Esophagus squamous epithelium (tissue), 5 donors: ENCODE measurements at places on chromosomes 4 and X. TPM values are rescaled to one million over a fixed set of nuclear protein-coding genes. Genes with fewer than 3 reads are reported as not detected.

Gene GC
- total RNA-seq = not detected

DNA sequence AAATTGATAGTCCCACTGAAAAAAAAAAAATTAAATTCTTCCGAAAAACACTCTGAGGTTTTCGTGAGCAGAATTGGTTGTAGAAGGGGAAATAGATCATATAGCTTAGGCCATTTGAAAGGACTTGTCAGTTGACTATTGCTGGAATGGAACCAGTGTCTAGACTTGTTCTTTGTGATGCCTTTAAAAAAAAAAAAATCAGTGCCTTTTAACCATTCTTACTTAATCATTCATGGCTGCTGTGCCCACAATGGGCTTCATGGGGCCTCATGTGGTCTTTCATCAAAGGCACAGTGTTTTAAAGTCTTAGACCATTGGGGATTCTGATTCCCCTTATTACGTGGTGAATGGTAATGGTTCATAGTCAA, 139.3 kb downstream of the AFF1 start:
- H3K27me3 ChIP-seq = no peaks in the 10 kb centered on the region
- H3K4me1 ChIP-seq = peaks cover 20% of the 10 kb centered on the region
- peak overlapping the region; percentile 41 for H3K4me3 ChIP-seq
- peak overlapping the region; percentile 20 for H3K27ac ChIP-seq
- no peaks in the 10 kb centered on the region for H3K36me3 ChIP-seq

DNA sequence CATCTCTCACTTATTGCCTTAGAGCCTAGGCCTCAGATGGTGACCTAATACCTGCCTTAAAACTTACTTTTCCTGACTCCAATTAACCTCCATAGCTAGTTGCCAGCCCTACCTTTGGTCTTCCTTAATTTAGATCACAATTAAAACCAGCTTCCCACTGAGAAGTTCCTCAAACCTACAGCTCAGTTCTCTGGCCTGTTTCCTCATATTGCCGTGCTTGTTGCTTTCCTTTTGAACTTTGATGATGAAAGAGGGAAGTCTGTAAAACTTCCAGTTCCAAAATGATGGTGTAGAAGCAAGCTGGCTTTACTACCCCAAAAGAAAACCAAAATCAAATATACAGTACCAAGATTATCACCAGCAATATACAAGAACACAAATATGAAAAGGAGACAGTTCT, 28.9 kb upstream of the CAMK2D start:
- H3K4me3 ChIP-seq = no peak overlapping the region
- no peaks in the 10 kb centered on the region for H3K36me3 ChIP-seq
- H3K27me3 ChIP-seq = no peaks in the 10 kb centered on the region
- no peaks in the 10 kb centered on the region for H3K4me1 ChIP-seq
- no peak overlapping the region for H3K27ac ChIP-seq

GRCh38 chr4:140372751-140373327, 607 bp upstream of the SCOC start:
- DNase-seq = no peak
- peak overlapping the region; percentile 93 for H3K27ac ChIP-seq
- peaks cover 5% of the 10 kb centered on the region for H3K4me1 ChIP-seq
- H3K27me3 ChIP-seq = no peaks in the 10 kb centered on the region
- peak overlapping the region; percentile 80 for H3K4me3 ChIP-seq

DNA sequence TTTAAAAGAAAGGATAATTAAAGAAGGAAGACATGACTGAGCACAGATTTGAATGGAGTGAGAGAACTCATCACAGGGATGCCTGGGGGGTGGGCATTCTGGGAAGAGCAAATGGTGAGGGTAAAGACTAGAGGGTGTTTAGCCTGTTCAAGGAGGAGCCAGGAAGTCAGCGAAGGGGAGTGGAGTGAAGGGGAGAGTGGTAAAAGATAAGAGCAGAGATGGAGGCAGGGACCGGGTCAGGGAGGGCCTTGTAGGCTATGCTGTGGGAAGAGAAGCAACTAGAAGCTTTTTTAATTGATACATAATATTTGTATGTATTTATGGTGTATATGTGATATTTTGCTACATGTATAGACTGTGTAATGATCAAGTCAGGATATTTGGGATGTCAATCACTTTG, 2.2 kb upstream of the VGLL1 start:
- no peak overlapping the region for H3K27ac ChIP-seq
- H3K27me3 ChIP-seq = no peaks in the 10 kb centered on the region
- DNase-seq = no peak
- H3K36me3 ChIP-seq = no peaks in the 10 kb centered on the region

- no peaks in the 10 kb centered on the region for H3K36me3 ChIP-seq
- H3K27ac ChIP-seq = no peak overlapping the region
- DNase-seq = no peak
- no peaks in the 10 kb centered on the region for H3K27me3 ChIP-seq
- no peak overlapping the region for H3K4me3 ChIP-seq
- no peaks in the 10 kb centered on the region for H3K4me1 ChIP-seq
These were observed 13.9 kb upstream of the OCIAD1 start for GRCh38 chr4:48816971-48817370.

DNA sequence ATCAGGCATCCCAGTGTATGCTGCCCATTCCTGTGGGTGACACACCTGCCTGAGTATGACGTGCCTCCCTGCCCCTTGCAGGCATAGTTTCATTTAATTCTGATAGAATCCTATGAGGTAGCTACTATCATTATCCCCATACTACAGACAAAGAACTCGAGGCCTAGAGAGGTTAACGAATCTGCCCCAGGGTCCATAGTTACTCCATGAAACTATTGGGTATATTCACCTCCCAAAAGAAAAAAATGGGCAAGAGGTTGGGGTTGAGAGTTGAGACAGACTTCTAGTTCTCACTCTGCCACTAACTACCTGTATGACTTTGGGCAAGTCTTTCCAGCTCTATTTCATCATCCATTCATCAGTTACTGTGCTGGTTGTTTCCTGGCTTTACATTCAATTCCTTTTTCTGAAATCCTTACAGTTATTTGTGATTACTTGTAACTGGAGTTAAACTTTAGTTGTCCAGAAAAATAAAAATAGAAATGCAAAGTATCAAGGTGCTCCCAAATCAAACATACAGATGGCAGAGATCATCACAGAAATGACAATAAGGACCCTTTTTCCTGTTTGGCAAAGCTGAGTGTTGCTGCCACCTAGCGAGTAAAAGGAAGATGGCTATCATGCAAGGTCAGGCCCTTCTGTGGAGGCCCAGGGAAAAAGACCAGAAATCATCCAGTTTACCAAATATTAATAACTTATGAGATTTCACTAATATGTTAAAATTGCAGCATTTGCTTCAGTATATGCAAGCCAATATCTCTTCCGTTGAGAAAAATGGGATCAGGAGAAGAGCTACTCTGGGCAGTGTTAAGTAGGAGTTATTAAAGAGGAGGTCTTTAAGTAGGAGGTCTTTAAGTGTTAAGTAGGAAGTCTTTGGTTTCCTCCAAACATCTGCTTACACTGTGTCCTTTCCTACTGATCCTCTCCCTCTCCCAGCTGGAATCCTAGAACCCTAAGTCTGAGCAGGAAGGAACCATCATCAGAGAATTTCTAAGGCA, 17.1 kb upstream of the MAP7D3 start:
- no peak overlapping the region for H3K27ac ChIP-seq
- no peak overlapping the region for H3K4me3 ChIP-seq
- H3K27me3 ChIP-seq = no peaks in the 10 kb centered on the region

DNA sequence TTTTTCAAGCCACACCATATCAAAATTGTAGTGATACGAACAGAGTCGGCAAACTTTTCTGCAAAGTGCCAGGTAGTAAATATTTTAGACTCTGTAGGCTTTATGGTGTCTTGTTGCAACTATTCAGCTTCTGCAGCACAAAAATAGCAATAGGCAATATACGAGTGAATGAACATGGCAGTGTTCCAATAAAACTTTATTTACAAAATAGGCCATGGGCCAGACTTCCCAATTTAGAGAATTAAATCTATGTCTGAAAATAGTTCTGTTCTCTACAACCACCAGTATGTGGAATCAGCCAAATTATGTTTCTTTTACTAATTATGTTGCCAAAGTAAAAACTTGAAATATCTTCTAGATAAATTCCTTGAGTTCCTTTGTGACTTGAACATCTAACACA, 56.5 kb downstream of the NCAPG start:
- no peak for DNase-seq
- H3K27ac ChIP-seq = no peak overlapping the region
- no peak overlapping the region for H3K4me3 ChIP-seq
- no peaks in the 10 kb centered on the region for H3K27me3 ChIP-seq
- no peaks in the 10 kb centered on the region for H3K4me1 ChIP-seq

GRCh38 chr4:6336166-6336565, 66.5 kb downstream of the WFS1 start:
- H3K27me3 ChIP-seq = no peaks in the 10 kb centered on the region
- no peak overlapping the region for H3K27ac ChIP-seq
- DNase-seq = no peak
- H3K4me3 ChIP-seq = no peak overlapping the region

DNA sequence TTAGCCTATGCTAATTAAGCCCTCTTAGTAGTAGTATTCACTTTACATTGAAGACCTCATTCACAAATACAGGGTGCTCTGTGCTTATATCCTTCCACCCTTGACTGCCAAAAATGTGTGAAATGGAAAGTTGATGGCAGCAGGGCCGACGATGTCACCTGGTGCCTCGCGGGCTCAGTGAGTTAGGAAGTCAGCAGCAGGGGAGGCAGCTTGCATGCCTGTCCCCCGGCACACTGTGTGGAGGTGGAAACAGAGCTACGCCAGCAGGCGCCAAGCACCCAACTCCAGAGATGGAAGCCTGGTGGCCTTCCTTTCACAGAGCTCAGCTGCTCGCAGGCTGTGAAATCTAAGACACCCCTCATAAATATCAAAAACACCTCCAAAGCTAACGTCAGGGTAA, 8.4 kb downstream of the MSL3 start:
- H3K4me1 ChIP-seq = no peaks in the 10 kb centered on the region
- H3K27me3 ChIP-seq = no peaks in the 10 kb centered on the region
- H3K27ac ChIP-seq = no peak overlapping the region
- no peak overlapping the region for H3K4me3 ChIP-seq
- no peak for DNase-seq
- H3K36me3 ChIP-seq = peaks cover 6% of the 10 kb centered on the region

DNA sequence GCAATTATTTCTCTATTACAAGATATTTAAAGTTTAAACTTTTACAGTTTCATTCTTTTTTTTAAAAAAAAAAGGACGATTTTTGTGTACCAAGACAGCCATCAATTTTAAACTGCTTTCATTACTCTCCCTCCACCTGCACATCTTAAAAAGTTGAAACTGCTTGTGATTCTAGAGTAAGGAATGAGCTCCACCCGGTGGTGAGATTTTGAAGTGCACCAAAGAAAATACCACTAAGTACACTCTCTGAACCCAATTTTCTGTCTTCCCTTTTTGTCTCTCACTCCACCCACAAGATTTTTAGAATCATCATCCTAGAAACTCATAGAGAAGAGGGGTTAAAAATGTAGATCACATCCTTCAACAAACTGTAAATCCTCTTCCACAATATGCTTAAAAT, 91.3 kb upstream of the WDR44 start:
- no peak overlapping the region for H3K4me3 ChIP-seq
- H3K36me3 ChIP-seq = no peaks in the 10 kb centered on the region
- H3K27ac ChIP-seq = no peak overlapping the region
- no peak for DNase-seq

- H3K27me3 ChIP-seq = no peaks in the 10 kb centered on the region
- no peak overlapping the region for H3K27ac ChIP-seq
- no peaks in the 10 kb centered on the region for H3K36me3 ChIP-seq
- no peaks in the 10 kb centered on the region for H3K4me1 ChIP-seq
- no peak overlapping the region for H3K4me3 ChIP-seq
These were observed 686.0 kb downstream of the PDHA2 start for GRCh38 chr4:96525898-96526297.

DNA sequence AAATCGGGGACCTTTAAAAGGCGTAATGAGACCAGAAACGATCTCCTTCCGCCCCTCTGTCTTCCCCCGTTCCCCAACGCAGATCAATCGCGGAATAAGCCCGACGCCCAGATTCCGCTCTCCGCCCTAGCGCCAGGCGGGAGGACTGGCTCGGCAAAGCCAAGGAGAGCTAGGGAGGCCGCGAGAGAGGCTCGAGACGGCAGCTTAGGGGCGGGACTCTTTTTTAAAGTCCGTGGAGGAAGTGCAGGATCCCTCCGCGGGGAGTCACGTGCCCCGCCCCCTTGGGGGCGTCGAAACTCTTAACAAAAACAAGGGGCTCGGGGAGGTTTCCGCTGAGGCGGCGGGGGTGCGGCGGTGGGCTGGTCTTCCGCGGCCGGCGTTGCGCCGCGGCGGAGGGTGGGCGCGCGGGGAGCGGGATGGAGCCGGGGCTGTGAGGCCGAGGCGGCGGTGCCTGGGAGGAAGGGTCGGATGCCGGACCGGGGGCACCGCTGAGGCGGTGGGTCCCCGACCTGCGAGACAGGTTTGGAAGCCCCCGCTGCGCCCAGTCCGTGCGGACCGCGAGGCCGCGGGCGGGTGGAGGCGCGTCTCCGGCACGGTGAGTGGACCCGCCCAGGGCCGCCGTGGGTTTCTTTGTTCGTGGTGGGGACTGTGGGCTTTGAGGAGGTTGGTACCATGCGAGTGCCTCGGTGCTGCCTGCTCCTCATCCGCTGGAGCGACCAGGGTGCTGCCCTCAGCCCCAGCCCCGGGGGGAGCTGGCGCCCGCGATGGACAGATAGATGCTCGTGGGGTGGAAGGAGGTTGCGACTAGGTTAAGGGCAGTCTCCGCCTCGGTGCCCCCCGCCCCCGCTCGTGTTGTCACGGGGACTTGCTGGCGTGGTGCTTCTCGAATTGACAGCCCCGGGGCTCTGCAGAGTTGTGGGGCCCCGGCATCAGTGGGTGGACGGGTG, at the start of gene CCNG2:
Gene CCNG2, plus strand, starts transcription at position 296 of the 947 bp plus-strand sequence. CDS start 1,326 bp downstream, outside the sequence.
- DNase-seq = peak; percentile 83
- H3K27ac ChIP-seq = peak within 1 kb of the TSS; percentile 96

GRCh38 chrX:75522565-75523431, at the start of gene ZDHHC15:
TSS of gene ZDHHC15 (minus strand) at chrX:75523037. CDS start at chrX:75523024, 13 bp downstream.
- DNase-seq = no peak
- peak within 1 kb of the TSS; percentile 70 for H3K27ac ChIP-seq
- peaks cover 17% of the 10 kb centered on the region for H3K4me1 ChIP-seq
- H3K4me3 ChIP-seq = peak within 1 kb of the TSS; percentile 53
- no peaks in the 10 kb centered on the region for H3K27me3 ChIP-seq
- H3K36me3 ChIP-seq = no peaks in the 10 kb centered on the region

- DNase-seq = no peak
- no peak overlapping the region for H3K4me3 ChIP-seq
- no peaks in the 10 kb centered on the region for H3K4me1 ChIP-seq
- H3K36me3 ChIP-seq = peaks cover 50% of the 10 kb centered on the region
These were observed 14.9 kb downstream of the NSDHL start for GRCh38 chrX:152845618-152846240.

GRCh38 chrX:149512225-149512885, 7.2 kb upstream of the IDS start:
- DNase-seq = no peak

DNA sequence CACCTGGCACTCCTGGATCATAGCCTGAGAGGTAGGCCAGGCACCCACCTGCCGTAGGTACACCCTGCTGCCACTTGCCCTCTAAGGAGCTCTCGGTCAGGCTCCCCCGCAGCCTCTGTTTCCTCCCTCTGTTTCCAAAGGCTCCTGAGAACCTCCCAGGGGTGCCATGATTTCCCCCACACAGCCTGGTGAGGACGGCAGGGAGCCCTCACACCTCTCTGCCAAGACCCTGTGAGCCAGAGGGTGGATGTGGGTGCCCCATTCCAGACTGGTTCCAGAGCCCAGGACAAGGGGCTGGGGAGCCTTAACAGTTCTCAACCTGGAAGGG, 1.6 kb upstream of the ABLIM2 start:
- H3K27me3 ChIP-seq = peaks cover 7% of the 10 kb centered on the region
- H3K4me1 ChIP-seq = peaks cover 29% of the 10 kb centered on the region
- H3K4me3 ChIP-seq = peak overlapping the region; percentile 85

- H3K4me1 ChIP-seq = no peaks in the 10 kb centered on the region
- no peak overlapping the region for H3K4me3 ChIP-seq
- DNase-seq = no peak
These were observed 598.7 kb upstream of the TECRL start for GRCh38 chr4:65007841-65008439.
